GM10248 (cell line): ENCODE measurements at places on chromosomes 5 and 9.

DNA sequence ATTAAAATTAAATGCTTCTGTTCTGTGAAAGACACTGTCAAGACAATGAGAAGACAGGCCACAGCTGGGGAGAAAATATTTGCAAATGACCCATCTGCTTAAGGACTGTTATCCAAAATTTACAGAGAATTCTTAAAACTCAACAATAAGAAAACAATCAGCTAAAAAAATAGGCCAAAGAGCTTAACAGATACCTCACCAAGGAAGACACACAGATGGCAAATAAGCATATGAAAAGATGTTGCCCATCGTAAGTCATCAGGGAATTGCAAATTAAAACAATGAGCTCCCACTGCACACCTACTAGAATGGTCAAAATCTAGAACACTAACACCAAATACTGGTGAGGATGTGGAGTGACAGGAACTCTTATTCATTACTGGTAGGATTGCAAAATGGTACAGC lies 10.3 kb downstream of the WNK2 start:
- DNase-seq, result no peak

DNA sequence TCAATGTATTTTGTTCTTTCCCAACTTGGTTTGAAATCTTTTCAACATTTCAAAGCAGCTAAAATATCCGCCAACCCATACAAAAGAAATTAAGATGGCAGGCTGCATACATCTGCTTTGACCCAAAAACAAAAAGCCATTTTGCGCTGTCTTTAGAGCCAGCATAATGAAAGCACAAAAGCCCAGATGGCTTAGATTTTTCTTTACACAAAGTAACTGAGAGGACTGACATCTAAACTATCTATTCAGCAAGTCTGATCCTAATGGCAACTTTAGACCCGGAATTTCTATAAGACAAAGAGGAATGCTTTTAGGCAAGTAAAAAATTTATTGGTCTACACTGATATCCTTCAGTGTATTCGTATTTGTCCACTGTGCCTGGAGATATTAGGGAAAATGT lies 86.3 kb downstream of the MYO10 start:
- no peak for DNase-seq

DNA sequence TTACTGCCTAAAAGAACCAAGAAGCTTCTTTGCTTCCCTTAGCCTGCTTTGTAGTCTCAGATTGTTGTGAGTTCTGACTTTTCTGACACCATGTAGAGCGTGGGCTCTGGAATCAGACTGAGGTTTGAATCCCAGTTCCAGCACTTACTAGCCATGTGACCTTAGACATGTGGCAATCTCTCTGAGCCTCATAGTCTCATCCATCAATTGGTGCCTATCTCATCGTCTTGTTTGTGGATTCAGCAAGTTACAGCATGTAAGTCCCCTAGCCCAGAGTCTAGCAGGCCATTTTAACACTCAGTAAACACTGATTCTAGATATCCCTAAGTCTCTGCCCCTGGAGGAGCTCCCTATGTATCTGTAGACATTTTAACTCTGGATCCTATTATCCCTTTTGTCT lies 94.7 kb downstream of the ANGPTL2 start:
- no peak for DNase-seq

DNA sequence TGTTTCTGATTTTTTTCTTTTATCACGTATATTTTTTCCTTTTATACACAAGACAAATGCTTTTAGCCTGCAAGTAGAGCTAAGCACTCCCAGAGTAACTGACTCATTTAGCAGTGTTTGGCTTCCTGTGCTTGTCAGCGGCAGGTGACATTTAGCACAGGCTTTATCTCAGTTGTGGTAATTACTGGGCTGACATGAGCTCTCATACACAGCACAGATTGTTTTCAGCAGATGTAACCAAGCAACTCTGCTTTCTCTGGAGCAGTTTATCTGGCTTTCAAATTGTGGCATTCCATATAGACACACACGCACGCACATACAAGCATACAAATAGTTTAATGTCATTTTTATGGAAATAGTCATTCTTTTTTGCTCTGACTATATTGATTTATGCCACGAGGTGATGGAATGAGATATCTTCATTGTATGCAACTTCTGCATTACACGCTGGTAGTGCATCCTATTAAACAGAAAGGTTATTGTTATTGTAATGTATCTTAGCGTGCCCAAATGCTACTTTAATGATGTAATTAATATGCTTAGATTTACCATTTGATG lies 379.0 kb upstream of the GRAMD2B start:
- no peak for DNase-seq

DNA sequence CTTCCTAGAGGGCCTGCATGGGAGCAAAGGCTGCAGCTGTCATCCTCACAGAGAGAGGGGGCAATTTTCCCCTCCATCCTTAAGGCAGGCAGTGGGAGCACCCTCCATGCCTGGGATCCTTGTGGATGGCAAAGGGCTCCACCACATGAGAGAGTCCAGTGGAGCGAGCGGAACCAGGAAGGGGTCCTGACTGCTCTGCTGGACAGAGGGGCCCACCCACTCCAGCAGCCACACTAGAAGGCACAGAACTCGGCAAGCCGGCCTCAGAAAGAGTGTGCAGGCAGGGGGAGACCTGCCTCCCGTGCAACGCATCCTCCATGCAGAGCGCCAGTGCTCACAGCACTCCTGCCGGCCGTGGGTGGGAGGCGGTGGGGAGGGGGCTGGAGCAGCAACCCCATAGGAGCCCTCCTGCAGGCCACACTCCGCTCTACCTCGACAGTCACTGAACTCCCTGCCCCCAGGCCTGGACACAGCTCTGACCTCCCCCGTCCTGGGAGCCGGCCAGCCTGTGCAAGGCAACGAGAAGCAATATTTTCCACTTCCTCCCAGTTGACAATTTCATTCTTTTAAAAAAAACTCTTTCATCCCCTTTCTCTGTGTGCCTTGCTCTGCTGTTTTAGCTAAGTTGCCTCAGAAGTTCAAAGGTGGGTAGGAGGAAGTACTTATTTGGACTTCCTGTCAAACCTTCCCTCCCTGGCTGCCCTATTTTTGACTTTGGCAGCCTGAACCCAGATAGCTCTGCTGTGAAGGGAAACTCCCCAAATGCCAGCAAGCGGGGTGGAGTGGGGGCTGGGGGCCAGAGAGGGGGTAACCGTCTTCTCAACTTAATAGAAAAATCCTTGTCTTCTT lies 5.3 kb upstream of the LCP2 start:
- peak; percentile 84 for DNase-seq

- DNase-seq, result no peak
These were observed 366.0 kb downstream of the HINT1 start for GRCh38 chr5:130799015-130799414.

- no peak for DNase-seq
These were observed 4.4 kb downstream of the SLC34A1 start for GRCh38 chr5:177388521-177389052.

DNA sequence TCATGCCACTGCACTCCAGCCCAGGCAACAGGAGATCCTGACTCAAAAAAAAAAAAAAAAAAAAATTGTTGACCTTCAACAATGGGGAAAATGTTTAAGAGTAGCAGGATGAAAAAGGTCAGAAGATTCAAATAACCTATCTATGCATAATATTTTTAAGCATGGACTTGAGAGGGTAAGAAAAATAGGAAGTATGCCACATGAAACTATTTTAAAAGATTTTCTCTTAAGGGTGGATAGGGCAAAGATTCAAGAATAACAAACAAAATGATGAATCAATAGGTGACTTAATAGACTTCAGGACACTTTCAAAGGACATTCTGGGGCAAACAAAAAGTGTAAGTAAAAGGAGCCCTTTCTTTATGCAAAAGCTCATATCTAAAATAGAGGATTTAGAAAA lies 3.2 kb downstream of the TEX48 start:
- DNase-seq, result no peak
